ENCODE measurements at places on chromosomes 3 and 15. TPM values are rescaled to one million over a fixed set of nuclear protein-coding genes. Genes with fewer than 3 reads are reported as not detected.

DNA sequence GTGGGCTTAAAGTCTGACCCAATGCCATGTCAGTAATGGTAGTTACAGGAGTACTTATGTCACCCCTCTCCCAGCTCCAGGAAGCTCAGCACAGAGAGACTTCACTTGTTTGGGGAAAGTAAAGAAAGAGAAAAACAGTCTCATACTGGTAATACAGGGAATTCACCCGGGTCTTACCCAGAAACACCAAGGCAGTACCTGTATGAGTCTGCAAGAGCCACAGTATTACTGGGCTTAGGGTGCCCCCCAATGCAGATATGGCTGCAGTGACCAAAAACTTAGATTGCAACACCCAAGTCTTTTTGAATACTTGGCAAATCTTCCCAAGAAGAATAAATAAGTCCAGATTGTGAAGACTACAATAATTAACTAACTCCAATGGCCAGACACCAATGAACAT lies 622.1 kb downstream of the IGSF11 start:
- no peaks in the 10 kb centered on the region for H3K36me3 ChIP-seq
- H3K27ac ChIP-seq: no peak overlapping the region
- H3K4me1 ChIP-seq: no peaks in the 10 kb centered on the region
- H3K27me3 ChIP-seq: no peaks in the 10 kb centered on the region
- no peak overlapping the region for H3K4me3 ChIP-seq

DNA sequence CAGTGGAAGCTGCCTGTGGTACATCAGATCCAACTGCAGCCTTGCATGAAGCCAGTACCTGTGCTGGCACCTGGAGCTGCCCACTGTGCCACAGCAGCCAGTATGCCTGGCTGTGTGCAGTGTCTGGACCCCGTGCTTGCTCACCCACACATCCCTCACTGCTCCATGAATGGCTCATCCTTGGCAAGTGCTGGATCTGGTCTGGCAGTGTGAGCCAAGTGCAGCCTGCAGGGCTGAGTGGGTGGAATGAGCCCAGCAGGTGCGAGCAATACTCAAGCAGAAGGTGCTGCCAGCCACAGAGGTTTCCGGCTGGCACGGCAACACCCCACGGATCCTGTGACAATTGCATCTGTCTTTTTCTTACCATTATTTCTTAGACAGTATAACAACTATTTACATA lies 488.2 kb upstream of the ROBO2 start:
- no peaks in the 10 kb centered on the region for H3K36me3 ChIP-seq
- no peaks in the 10 kb centered on the region for H3K4me1 ChIP-seq
- H3K27me3 ChIP-seq: no peaks in the 10 kb centered on the region
- H3K4me3 ChIP-seq: no peak overlapping the region
- no peak overlapping the region for H3K27ac ChIP-seq

DNA sequence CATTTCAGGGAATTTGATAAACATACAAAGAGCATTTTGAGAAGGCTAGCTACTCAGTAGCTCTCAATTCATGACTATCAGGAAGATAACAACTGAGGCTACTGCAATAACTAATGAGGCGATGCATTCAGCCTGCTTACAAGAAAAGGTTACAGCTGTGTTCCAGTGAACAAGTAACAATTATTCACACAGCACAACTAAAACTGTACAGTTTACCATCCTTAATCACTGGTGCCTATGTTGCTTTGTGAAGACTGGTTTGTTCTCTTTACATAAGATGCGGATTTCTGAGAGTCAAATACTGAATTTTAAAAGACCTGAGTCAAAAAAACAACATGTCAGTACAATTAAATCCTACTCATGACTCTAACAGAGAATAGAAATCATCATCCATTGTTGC lies 526.3 kb downstream of the OTOL1 start:
- no peaks in the 10 kb centered on the region for H3K27me3 ChIP-seq
- no peak overlapping the region for H3K27ac ChIP-seq
- no peak for DNase-seq
- H3K4me3 ChIP-seq: no peak overlapping the region
- H3K36me3 ChIP-seq: no peaks in the 10 kb centered on the region
- H3K4me1 ChIP-seq: no peaks in the 10 kb centered on the region

- H3K27ac ChIP-seq: no peak overlapping the region
- H3K36me3 ChIP-seq: no peaks in the 10 kb centered on the region
- 0 out of 2 replicates have a peak, but pooled peaks cover under 1% of the 10 kb centered on the region for H3K4me1 ChIP-seq
- DNase-seq: no peak
- no peaks in the 10 kb centered on the region for H3K27me3 ChIP-seq
Measured at GRCh38 chr3:188578576-188579363, 424.8 kb downstream of the LPP start.

- H3K36me3 ChIP-seq: no peaks in the 10 kb centered on the region
- no peak overlapping the region for H3K4me3 ChIP-seq
- H3K27ac ChIP-seq: no peak overlapping the region
- DNase-seq: no peak
- no peaks in the 10 kb centered on the region for H3K27me3 ChIP-seq
- no peaks in the 10 kb centered on the region for H3K4me1 ChIP-seq
Measured at GRCh38 chr3:49654955-49655556, 19.1 kb upstream of the APEH start.

The FEZF2 gene
- not detected for total RNA-seq

The CTXND1 gene
- not detected for total RNA-seq

The DUOXA1 gene
- not detected for total RNA-seq

Measured in GM23338 (cell line).